ENCODE measurements at places on chromosomes 16 and 17. TPM values are rescaled to one million over a fixed set of nuclear protein-coding genes. Genes with fewer than 3 reads are reported as not detected.

Gene DNAAF1
- total RNA-seq: not detected

Gene ZNF267
- total RNA-seq: 77.7 TPM

Gene PRRT2
- 1.6 TPM for total RNA-seq

Gene TNP2
- not detected for total RNA-seq

- no peak for DNase-seq
These were observed 119.8 kb upstream of the CDC42EP4 start for GRCh38 chr17:73431401-73432205.

- no peak for DNase-seq
These were observed 111.7 kb upstream of the FOXF1 start for GRCh38 chr16:86398622-86399021.

DNA sequence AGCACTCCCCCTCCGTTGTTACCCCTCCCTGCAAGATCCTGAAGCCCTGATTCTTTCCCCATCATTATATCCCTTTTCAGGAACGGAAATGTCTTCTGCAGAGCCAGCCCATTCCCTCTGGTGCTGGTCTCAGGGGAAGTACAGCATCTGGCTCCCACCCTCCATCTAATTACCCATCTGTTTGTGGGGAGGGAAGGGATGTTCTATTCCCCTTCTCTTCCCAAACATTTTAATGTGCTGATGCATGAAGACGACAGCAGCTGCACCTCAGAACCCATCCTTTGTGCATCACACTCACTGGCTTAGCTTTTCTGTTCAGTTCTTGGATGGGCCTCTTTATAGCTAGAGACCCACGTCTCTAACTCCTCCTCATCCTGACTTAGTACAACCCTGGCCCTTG, 367.2 kb downstream of the CDH13 start:
- DNase-seq: no peak

GRCh38 chr16:17453364-17454038, 17.3 kb downstream of the XYLT1 start:
- DNase-seq: no peak
